ENCODE measurements at places on chromosomes 7 and 10.

GRCh38 chr7:134351424-134351823 lies 34.7 kb upstream of the SLC35B4 start:
- no peak for DNase-seq

DNA sequence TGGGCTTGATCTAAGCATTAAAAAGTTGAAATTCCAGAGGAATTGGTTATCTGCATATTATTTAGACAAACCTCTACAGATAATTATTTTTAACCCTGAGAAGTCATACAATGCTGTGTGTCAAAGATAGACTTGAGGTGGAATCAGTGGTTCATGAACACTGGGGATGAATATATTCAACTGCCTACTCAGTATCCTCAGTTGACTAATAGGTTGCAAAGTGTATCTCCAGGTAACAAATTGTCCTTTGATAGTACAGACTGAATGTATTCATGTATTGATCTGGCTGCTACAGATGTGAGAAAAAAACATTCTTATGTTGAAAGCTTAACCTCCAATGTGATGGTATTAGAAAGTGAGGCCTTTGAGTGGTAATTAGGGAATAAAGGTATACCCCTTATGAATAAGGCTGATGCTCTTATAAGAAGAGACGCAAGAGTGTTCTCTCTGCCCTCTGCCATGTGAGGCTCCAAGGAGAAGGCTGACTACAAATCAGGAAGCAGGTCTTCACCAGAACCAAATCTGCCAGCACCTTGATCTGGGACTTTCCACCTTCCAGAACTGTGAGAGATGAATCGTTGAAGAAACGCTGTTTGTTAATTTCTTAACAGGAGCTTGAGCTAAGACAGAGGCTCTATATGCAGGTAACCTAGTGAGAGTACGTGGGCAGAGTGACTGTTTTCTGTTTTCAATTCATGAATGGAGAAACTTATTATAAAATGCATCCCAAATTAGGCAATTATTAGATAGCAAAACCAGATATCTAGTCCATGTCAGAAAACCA lies 7.5 kb downstream of the MRPL32 start:
- DNase-seq, result no peak

DNA sequence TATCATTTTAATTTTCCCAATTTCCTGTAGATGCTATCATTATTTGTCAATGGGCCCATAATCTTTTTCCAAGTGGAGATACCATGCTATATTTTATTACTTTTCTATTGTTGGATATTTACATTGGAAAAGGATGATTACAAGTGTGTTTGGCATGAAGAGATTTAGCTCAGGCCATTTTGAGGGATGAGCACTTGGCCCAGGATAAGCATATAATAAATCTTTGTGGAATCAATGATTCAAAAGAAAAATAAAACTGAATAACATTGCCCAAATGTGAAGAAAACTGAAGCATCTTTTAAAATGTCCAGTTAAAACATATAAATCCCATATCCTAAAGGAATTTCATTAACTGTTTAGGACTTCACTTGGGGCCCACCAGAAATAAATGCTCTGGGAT lies 260.9 kb upstream of the BMPER start:
- no peak for DNase-seq

GRCh38 chr10:105971460-105971859 lies 1193.0 kb downstream of the SORCS1 start:
- no peak for DNase-seq

DNA sequence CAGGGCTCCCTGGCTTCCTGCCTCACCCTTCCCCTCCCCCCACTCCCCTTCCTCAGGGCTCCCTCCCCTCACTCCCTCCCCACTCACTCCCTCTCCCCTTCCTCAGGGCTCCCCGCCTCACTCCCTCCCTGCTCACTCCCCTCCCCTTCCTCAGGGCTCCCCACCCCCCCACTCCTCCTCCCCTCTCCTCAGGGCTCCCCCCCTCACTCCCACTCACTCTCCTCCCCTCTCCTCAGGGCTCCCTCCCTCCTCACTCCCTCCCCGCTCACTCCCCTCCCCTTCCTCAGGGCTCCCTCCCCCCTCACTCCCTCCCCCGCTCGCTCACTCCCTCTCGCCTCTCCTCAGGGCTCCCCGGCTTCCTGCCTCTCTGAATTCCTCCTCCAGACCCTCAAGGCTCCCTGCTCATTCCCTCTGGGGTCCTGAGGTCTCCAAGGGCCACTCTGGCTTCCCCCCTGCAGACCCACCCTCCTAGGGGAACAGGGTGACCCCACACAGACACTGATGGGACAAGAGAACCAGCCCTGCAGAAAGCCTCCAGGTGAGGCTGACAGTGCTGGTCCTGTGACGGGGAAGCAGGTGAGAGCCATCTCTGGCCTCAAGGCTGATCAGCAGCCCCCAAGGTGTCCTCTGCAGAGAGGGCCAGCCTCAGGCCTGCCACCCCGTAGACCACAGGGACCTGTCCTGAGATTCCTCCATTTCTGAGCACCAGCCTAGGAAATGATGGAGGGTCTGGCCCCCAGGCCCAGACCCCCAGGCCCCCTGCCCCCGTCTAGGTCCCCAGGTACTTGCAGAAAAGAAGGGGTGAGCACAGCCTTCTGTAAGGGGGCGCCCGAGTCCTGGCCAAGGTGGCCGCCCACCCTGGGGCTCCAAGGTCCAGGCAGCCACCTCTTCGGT lies 47.2 kb downstream of the PWWP2B start:
- DNase-seq, result no peak

GRCh38 chr7:140638173-140638791 lies 2.3 kb downstream of the DENND2A start:
- peak; percentile 92 for DNase-seq

- no peak for DNase-seq
Observed at GRCh38 chr10:101575091-101575490, 13.0 kb downstream of the POLL start.

- no peak for DNase-seq
Observed at GRCh38 chr7:69122953-69123352, 475.3 kb upstream of the AUTS2 start.

DNA sequence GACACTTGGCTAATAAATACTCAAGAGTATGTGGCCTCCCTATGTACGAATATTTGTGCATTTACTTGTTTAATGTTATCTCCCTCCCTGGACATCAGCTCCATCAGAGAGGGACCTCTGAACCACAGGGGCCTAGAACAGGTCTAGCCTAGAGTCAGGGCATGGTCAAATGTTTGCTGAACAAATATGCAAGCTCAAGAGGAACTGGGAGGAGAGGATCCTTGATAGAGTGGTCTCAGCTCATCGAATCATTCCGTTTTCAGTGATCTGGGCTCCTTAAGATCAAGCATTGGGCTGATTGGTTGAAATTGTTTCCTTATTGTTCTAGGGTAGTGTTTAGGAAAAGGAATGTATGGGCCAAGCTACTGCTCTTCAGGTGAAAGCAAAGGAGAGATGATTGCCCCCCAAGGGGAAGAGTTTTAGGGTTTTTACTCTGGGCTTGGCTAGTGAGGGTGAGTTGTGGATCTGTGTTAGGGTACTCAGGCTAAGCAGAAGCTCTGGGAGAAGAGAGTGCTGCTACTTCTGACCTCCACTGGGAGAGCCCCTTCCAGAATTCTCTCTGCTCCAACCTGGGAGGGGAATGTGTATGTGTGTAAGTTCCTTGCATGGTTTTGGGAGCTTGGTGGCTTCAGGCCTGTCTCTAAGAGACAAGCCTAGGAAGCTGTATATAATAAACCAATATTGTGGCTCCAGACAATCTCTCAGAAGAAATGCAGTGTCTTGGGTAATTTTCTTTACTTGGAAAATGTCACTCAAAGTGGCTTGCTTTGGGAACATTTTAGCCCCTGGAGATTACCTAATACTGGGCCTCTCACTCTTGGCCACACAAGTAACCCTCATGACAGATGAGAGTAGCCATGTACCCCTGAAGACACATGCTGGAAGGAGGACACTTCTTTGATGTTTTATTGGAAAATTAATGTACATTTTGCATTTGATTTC lies 110.0 kb downstream of the EMX2 start:
- no peak for DNase-seq

- peak; percentile 92 for DNase-seq
Observed at GRCh38 chr10:43396928-43397624, 11.9 kb downstream of the HNRNPF start.

GRCh38 chr7:116812860-116813259 lies 49.5 kb upstream of the CAPZA2 start:
- DNase-seq, result no peak

GRCh38 chr10:75379817-75380216 lies 21.7 kb downstream of the ZNF503 start:
- no peak for DNase-seq

DNA sequence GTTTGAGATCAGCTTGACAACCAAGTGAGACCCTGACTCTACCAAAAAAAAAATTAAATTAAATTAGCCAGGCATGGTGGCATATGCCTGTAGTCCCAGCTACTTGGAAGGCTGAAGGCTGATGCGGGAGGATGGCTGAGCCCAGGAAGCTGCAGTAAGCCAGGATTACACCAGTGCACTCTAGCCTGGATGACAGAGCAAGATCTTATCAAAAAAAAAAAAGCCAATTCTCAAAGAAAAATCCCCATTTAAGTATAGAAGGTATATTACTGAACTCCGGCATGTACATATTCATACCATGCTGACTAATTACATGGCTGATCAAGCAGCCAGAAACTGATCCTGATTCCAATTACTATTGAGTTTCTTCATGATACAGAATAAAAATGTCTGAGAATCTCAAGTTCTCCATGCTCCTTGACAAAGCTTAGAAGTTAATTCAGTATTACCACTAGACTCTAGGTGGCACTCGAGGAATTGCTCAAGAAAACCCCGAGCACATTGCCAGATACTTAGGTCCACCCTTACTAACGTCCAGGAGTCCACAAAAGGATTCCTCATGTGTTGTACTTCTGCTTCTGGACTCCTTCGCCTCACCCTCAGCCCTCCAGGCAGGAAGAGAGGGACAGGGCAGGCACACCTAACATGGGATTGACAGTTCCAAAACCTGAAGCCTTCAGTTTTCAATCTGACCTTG lies 148.9 kb downstream of the PARD3 start:
- DNase-seq, result peak; percentile 88

GRCh38 chr10:79976999-79977398 lies 28.1 kb upstream of the SFTPD start:
- no peak for DNase-seq

DNA sequence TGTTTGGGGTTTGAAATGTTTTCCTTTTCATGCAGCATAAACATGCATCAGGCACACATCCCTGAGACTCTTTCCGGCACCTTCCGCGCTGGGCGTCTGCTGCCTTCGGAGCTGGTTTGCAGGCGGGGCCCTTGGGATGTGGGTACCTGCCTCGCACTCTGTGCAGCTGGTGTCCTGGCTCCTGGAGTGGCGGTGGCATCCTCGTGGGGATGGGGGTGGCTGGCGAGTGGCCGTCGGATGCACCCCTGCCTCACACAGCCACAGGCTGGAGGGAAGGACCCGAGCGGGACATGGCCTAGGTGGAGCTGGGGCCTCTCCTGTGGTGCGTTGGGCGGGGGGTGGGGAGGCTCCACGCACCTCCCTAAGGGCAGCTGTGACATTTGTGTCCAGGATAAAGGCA lies 68.5 kb upstream of the ADGRA1 start:
- no peak for DNase-seq

GRCh38 chr10:5325076-5325475 lies 39.7 kb upstream of the UCN3 start:
- DNase-seq, result no peak

GRCh38 chr10:68423522-68423921 lies 16.4 kb upstream of the RUFY2 start:
- no peak for DNase-seq

- DNase-seq, result no peak
Observed at GRCh38 chr10:10477844-10478243, 539.8 kb upstream of the CELF2 start.

DNA sequence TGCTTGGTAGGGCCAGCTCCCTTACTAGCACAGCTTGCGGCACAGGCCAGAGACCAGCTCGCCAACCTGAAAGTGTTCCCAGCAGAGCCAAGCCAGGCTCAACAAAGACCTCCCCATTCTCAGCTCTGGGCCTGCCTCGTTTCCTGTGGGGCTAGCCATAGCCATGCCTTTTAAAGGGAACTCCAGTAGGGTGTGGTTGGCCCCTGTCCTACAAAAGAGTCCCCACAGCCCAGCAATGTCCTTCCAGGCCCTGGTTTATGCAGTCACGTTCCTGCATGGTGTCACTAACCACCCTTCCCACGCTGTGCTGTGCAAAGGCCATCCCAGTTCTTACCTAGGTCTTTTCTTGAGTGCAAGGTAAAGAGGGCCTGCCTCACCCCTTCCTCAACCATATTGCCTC lies 87.8 kb upstream of the LRRC4 start:
- DNase-seq, result no peak

DNA sequence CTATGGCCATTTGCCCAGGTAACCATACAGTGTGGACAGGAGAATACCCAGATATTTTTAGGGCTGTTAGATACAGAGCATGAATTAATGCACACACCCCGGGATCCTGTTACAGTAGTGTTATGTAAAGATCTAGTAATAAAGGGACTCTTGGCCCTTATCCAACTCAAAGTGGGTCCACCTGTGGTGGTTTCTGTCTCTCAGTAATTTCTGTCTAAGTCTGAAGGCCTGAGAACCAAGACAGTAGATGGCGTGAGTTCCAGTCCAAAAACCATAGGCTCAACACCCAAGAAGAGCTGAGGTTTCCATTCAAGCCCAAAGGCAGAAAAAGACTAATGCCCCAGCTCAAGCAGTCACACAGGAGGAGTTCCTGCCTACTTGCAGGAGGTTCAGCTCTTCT lies 277.7 kb downstream of the ZEB1 start:
- DNase-seq, result no peak

- DNase-seq, result no peak
Observed at GRCh38 chr10:4885162-4885561, 59.2 kb downstream of the AKR1E2 start.

GRCh38 chr10:60433684-60434083 lies 44.0 kb upstream of the ANK3 start:
- peak; percentile 23 for DNase-seq

GRCh38 chr10:71349406-71349805 lies 30.3 kb downstream of the SLC29A3 start:
- DNase-seq, result no peak

DNA sequence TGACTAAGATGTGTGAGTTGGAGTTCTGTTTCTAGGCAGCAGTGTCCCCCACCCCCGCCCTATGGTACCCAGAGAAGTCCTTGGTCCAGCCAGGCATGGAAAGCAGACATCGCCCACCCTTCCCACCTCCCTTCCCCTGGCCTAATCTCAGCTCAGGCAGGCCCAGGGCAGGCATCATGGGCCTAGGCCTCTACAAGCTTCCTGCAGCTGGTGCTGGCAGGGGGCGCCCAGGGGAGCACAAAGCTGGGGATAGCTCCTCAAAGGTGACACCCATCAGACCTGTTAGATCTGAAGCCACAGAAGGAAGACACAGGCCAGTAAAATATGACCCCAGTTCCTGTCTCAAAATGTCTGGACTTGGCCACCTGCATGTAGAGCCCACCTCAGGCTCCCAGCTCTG lies 18.9 kb upstream of the UNC5B start:
- no peak for DNase-seq

GRCh38 chr10:67385566-67385965 lies 310.4 kb downstream of the CTNNA3 start:
- no peak for DNase-seq
